ENCODE measurements at places on chromosomes 1 and 21.

- DNase-seq, result no peak
Observed at GRCh38 chr1:165632491-165632890, 1.5 kb downstream of the MGST3 start.

DNA sequence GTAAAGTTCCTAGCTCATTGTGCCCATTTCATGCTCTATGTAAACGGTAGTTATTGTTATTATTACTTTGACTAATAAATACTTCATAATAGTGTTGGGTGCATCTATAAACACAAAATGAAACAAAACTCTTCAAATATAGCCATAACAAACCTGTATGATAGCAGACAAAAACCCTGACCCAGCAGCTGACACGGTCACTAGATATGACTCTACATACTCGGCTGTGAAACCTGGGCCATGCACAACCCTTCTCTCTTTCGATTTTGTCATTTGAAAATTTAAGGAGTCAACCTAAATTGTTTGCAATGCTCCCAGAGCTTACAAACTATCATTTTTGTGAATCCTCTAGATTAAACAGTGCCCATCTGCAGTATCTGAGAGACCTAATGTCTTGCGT is 8.0 kb upstream of the RGS13 start:
- DNase-seq, result no peak

DNA sequence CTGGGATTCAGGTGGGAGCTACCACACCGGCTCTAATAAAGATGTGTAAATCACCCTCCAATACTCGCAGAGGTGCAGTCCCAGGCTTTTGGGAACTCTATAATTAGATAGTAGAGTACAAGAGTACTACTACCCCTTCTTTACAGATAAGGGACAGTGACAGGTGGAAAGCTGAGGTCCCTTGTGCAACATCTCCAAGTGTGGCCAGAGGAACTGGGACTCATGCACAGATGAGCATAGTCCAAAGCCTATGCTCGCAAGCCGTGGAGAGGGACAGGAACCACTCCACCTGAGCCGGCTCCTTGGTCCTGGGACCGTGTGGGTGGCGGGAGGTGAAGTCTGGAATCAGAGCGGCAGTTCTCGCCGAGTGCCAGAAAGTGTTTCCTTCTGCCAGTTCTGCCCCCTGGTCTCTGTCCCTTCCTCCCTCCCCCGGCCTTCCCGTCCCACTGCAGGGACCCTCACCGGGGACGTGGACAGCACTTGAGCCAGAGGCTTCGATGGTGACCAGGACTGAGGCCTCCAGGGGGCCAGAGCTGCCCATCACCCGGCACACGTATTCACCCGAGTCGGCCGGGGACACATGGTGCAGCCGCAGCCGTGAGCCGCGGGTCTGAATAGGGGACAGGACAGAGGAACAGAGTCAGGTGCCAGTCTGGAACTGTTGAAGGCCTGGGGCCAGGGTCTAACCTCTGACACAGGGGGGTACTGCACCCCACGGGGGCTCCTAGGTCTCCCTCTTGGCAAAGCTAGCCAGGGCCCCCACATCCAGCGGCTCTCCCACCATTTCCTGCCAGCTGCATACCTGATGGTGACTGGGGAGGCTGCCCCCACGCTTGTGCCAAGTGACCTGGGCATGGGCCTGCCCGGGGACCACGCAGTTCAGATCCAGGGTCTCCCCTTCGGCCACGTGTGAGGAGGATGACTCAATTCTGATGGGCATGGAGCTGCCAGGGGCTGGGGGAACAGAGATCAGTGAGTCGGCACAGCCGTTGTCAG is 33.9 kb downstream of the LDLRAD2 start:
- no peak for DNase-seq

DNA sequence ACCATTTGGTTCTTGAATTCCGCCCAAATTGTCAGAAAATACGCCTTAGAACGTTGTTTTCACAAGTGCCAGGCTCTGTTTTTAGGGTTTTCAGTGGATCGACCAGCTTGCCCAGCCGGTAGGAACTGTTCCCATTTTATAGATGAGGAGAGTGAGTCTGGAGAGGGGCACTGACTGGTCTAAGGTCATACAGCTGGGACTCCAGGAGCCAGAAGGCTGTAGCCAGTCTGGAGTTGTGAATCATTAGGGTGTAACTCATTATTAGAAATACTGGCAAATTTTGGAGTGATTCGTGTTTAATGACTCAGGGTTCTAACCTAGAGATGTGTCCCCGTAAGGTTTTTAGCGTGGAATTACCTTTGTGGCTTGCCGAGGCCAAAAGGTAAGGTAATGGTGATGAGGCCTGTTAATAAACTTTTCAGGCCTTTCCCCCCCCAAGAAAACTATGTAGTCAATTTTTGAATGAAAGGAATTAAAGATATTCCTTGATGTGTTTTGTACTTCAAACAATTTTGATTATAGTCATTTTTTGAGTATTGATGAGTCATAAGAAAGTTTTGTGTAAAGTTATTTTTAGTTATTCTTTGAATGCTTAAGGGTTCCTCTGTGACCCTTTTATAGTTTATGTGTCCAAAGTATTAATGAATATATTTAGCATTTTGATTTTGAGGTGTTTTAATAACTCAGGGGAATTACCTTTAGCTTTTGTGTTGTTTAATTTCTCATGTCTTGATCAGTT is 2.1 kb downstream of the DYRK1A start:
- DNase-seq, result no peak

DNA sequence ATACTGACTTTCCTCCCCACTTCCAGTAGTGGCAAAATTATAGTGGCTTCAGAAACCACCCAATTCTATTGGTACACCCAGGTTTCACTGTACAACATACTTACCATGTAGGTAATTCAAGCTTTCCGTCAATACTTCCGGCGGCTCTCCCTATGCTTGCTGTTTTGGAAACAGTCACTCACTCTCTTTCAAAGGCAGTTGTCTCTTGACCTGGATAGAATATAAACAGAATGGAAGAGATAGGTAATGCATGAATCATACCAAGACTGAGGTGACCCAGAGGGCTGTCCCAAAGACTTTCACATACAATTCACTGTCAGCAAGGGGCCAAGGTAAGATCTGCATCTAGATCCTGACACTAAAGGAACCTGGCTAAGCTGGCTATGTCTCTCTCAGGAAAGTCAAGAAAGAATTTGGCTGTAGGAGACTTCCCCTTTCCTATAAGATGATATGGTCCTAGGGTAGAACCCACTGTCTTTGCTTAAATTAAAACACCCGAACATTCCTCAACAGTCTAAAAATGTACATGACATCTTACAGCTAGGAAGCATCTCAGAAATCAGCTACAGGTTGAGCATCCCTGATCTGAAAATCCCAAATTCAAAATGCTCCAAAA is 59.6 kb downstream of the LUZP1 start:
- no peak for DNase-seq

DNA sequence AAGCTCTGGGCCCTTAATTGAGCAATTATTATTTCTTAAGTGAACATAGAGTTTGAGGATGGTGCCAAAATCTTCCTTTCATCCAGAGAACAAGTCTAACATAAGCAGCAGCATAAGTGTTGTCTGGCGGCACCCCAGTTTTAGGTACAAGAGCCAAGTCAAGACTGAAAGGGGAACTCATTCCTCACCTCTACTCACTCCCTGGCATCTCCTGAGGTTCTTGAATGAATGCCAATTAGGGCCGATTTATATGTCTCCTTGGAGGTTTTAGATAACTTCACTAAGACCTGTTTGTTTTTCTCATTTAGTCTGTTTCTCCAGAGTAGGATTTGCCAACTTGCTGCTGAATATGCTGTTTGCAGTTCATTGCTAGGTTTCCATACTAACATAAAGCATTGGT is 42.6 kb upstream of the ADGRL2 start:
- no peak for DNase-seq

DNA sequence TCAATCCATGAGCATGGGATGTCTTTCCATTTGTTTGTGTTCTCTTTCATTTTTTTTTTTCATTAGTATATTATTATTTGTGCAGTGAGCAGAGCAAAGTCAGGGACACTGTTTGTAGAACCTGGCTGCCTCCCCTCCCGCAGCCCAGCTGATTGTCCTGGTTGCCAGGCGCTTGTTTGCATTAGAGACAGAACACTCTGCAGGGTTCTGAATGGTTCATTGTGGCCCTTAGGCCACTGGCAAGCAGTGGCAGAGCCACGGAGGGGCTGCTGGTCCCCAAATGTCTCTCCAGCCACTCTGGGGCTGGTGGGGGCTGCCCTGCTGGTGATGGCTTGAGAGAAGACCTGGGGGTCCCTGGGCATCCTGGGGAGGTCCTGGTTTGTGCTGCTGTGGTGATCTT is 29.0 kb downstream of the ETS2 start:
- DNase-seq, result no peak

GRCh38 chr1:64645735-64646134 is 99.1 kb upstream of the RAVER2 start:
- DNase-seq, result no peak

DNA sequence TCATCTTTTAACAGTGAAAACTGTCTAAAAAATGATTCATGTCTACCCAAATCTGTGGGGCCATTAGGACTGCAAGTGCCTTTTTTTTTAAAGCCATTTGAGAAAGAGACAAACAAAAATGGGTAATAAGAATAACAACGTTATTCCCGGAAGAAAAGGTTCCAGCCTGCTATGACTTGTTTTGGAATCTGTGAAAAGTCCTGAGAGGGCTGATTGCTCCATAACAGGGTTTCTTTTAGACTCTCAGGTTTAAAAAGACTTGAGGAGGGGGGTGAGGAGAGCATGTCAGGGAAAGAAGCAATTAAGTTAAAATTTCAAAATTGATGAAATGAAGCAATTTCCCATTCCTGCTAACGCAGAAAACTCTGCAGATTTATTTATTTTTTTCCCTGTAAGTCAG is 56.4 kb downstream of the CACHD1 start:
- DNase-seq, result no peak

DNA sequence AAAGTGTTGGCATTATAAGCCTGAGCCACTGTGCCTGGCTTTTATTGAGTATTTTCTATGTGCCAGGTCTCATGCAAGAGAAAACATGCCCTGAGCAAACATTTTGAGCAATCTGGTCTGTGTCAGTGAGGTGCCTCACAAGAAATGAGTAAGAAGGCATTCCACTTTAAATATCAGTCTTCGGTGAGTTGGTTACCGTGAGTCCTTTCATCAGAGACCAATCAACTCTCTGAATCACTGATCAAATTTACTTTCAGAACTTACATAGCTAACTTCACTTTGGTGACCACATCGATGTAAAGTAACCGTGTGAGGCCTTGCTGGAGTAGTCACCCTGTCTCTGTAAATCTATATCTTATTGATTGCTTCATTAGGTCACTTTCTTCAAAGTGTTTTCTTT is 14.3 kb upstream of the DDX59 start:
- DNase-seq, result no peak

- DNase-seq, result no peak
Observed at GRCh38 chr1:113701429-113701828, 57.9 kb downstream of the PHTF1 start.

- no peak for DNase-seq
Observed at GRCh38 chr1:64748222-64748621, 3.3 kb downstream of the RAVER2 start.

DNA sequence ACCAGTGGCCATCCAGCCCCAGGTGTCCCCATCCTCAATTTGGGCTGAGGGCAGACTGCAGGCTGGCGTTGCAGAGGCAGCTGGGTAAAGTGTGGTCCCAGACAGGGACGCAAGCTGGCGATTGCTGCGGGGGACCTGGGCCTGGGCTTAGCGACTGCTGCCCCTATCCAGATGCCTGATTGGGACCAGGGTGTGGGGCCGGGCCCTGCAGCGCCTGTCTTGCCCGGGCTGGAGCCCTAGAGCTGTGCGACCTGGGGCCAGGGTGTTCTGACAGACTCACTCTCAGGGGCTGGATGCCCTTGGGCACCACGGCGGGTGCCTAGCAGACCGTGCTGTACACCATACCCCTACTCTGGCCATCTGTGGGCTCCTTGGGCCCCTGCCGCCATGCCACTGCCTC is 16.2 kb upstream of the FAAP20 start:
- DNase-seq, result no peak

GRCh38 chr1:235986869-235987268 is 78.0 kb downstream of the NID1 start:
- DNase-seq, result no peak

GRCh38 chr1:186903374-186904136 is 74.8 kb downstream of the PLA2G4A start:
- DNase-seq, result no peak

- no peak for DNase-seq
Observed at GRCh38 chr1:246091477-246091876, 415.6 kb downstream of the SMYD3 start.

GRCh38 chr1:93631626-93632365 is 49.8 kb downstream of the BCAR3 start:
- no peak for DNase-seq

DNA sequence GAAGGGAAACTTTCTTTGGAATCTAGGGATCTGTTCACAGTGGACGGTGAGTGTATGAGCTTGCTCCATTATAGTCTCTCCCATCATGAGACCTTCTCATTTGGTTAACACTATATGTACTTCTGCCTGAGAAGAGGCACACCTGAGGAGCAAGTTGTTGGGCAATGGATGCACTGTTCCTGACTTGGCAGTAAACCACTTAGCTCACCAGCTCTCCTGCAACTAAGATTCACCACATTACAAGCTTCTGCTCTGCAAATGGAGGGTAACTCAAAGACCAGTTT is 10.2 kb downstream of the MACF1 start:
- no peak for DNase-seq

GRCh38 chr1:170012920-170013319 is 61.6 kb downstream of the KIFAP3 start:
- DNase-seq, result no peak

- DNase-seq, result no peak
Observed at GRCh38 chr1:72636631-72637030, 354.3 kb upstream of the NEGR1 start.

- no peak for DNase-seq
Observed at GRCh38 chr1:113912594-113913311, 7.6 kb downstream of the DCLRE1B start.

- DNase-seq, result no peak
Observed at GRCh38 chr1:29176576-29176975, 5.1 kb downstream of the SRSF4 start.

- peak; percentile 42 for DNase-seq
Observed at GRCh38 chr1:25773441-25774125, 26.4 kb upstream of the SELENON start.

DNA sequence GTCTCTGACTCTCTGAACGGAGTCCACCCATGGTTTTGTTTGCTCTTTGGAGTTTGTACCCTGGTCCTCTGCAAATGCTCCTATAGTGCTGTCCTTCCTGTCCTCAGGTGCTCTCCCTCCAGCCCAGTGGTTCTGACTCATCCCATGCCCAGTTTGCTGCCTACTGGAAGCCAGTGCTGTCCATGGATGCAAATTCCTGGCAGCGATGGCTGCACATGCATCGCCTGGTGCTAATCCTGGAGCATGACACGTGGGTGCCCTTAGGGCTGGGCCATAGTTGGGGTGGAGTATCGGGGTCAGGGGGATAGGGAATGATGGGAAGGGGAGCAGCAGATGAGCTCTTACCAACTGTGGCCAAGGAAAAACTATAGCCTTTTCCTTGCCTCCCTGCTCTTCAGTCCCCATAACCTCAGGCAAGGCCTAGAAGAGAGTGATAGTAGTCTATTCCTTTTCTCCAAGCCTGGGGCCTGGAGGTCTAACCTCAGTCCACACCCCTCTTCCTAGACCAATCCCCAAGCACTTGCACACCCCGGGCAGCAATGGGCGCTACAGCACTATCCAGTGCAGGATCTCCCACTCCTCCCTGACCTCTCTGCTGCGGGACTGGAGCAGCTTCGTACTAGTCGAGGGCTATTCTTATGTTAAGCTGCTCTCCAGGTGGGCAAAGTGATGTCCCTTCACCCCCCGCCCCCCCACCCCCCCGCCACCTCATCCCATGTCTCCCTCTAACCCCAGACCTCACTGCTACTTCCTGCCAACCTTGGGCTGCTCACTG is 31.6 kb downstream of the HYI start:
- no peak for DNase-seq
